NCI-H1105 (cell line): ENCODE measurements at places on chromosomes 5 and 9.

- DNase-seq, result no peak
Observed at GRCh38 chr5:173303878-173304590, 24.2 kb downstream of the STC2 start.

GRCh38 chr5:10497554-10497953, 55.9 kb downstream of the ROPN1L start:
- no peak for DNase-seq

DNA sequence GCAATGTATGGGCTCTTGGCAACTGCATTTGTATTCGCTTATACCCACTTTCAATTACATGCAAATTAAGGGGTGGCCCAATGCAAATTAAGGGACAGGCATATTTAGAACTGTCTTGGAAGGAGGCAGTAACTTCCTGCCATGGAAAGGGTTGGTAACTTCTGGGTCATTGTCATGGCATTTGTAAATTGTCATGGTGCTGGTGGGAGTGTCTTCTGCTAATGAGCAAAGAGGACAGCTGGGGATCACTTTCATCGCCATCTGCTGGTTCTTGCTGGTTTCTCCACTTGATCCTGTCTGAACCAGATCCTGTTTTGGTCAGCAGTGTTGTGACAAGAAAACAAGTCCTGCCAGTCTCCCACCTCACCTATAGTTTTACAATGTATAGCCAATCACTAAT, 23.3 kb upstream of the UGT3A2 start:
- DNase-seq, result no peak

- no peak for DNase-seq
Observed at GRCh38 chr9:37311938-37312708, 110.4 kb upstream of the GRHPR start.

GRCh38 chr5:67290655-67291054, 94.1 kb upstream of the CD180 start:
- DNase-seq, result no peak

GRCh38 chr9:84062538-84062937, 81.9 kb downstream of the RMI1 start:
- no peak for DNase-seq

- DNase-seq, result no peak
Observed at GRCh38 chr9:112361601-112362000, 18.3 kb upstream of the HSDL2 start.

DNA sequence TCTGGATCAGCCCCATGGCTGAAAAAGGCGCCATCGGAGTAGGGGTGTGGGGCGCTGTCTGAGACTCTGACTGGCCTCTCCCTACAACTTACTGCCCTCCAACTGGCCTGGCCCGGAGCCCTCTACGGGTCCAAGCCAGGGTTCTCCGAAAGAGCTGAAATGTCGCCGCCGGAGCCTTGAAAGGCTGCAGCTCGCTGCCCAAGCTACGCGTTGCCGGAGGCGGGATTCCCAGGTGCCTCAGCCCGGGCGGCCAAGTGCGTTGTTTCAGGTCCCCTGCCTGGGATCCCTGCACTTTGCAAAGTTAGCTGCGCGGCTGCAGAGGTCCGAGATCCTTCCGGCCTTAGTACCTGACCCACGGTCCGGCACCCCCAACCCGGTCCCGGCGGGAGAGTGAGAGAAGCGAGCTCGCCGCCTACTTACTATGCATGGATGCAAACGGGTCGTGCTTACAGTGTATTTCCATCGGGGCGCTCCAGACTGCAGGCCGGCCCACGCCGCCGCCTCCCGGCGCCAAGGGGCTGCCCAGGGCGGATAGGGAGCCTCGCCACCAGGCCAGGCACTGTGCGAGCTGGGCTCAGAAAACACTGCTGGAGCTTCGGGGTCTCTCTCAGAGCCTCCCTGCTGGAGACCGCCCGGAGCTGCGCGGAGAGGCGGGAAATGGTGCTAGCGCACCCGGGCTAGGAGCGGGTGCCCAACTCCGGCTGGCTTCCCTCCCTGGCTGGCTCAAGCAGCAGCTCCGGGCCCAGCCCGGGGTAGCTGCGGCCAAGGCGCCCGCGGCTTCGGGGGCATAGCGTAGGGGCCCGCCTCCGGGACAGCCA, 7.7 kb downstream of the PAX5 start:
- DNase-seq, result no peak

DNA sequence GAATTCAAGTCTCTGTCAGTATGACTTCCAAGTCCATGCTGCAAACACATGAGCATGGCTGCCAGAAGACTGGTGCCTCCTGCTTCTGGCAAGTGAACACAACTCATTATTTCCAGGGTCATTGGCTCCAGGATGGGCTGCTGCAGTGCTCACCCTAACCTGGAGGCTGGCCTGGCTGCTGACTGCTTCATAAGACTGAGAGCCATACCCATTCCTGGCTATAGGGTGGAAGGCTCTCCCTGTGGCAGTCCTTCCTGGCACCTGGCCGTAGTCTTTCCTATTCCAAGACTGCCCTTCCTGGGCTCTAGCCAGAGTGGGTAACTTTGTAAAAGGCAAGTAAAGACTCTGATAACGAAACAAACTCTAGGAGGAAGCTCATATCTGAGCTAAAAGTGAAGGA, 51.2 kb downstream of the CXXC5 start:
- no peak for DNase-seq

DNA sequence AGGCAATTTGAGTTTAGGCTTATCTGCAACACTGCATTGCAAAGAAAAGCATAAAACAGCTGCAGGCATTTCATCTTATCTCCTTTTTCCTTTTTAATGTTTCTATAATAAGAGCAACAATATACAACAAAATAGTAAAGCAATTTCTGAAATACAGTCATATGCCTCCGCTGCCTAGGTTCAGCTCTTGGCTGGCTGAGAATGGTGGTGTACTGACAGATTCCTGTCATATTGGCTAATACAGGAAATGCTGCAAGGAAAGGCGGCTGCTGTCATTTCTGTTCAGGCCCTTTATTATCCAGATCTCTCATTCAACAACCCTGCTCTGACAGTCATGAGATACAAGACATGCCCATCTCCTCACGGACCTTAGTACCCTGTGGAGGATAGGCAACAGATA, 677.0 kb downstream of the TAF11L14 start:
- no peak for DNase-seq
